Activated CD8-positive, alpha-beta T cell treated with anti-CD3 and anti-CD28 coated beads for 36 hours (primary cell): ENCODE measurements at places on chromosomes 7 and 10. TPM values are rescaled to one million over a fixed set of nuclear protein-coding genes. Genes with fewer than 3 reads are reported as not detected.

The ZCCHC24 gene
- 1.0 TPM for total RNA-seq

The MYO1G gene
- 399 TPM for total RNA-seq

The BTBD16 gene
- total RNA-seq: not detected

The GBX1 gene
- not detected for total RNA-seq

The CPXM2 gene
- not detected for total RNA-seq

The NUTM2B gene
- total RNA-seq: 0.83 TPM

The GPR26 gene
- not detected for total RNA-seq

DNA sequence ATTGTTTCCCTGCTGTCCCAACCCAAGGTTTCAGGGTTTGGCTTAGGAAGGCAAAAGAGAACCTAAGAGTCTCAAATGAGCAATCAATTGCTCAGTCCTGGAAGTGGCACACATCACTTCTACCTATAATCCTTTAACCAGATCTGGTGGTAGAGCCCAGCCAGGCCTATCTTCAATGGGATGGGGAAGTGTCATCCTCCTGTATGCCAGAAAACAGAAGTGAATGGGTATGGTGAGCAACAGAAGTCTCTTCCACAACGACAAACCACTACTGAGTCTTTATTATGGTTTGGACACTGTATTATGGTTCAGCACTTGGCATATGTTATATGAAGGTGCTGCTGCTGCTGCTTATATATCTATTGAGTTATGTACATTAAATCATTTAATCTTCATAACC is 3.0 kb upstream of the AKR1B1 start:
- H3K27me3 ChIP-seq: no peaks in the 10 kb centered on the region
- H3K27ac ChIP-seq: no peak overlapping the region
- no peak overlapping the region for H3K4me3 ChIP-seq
- DNase-seq: no peak
- H3K4me1 ChIP-seq: peaks cover 25% of the 10 kb centered on the region

- H3K36me3 ChIP-seq: no peaks in the 10 kb centered on the region
- no peaks in the 10 kb centered on the region for H3K4me1 ChIP-seq
- no peak overlapping the region for H3K27ac ChIP-seq
- H3K27me3 ChIP-seq: no peaks in the 10 kb centered on the region
- no peak for DNase-seq
Measured at GRCh38 chr7:147640821-147641220, 949.7 kb upstream of the C7orf33 start.

GRCh38 chr7:140676306-140676705 is 3.6 kb downstream of the ADCK2 start:
- DNase-seq: no peak
- H3K4me3 ChIP-seq: no peak overlapping the region
- no peaks in the 10 kb centered on the region for H3K27me3 ChIP-seq
- H3K36me3 ChIP-seq: peaks cover 33% of the 10 kb centered on the region
- H3K27ac ChIP-seq: no peak overlapping the region
